H4 (cell line): ENCODE measurements at places on chromosomes 5 and 9. TPM values are rescaled to one million over a fixed set of nuclear protein-coding genes. Genes with fewer than 3 reads are reported as not detected.

DNA sequence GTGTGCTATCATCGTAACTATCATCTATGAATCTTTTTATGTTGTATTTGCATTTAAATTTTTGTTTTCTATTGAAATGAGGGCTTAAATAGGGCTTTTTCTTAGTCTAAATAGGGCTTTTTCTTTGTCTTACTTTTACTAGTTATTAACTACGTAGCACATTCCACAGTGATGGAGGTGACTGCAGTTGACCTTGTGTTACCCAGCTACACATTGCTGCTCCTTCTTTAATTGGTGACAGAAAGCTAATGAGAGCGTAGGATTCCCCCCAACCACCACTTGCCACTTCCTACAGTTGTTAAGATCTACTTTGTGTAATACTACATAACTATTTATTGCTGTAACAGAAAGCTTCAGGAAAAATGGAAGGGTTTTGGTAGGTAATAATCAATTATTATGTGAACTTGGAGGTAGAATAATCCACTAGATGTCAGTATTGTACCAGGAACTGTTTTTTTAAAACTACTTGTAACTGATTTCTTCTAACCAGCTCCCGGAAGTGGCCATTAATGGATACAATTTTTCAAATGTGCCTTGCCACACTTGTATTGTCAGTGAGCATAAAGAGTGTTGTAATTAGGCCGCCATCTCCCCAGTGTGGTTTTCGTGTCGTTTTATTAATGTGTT lies 18.0 kb downstream of the MTRR start:
- peak; percentile 42 for DNase-seq

Gene TRIM7
- 0.10 and 0.27 TPM in 2 replicates for total RNA-seq

DNA sequence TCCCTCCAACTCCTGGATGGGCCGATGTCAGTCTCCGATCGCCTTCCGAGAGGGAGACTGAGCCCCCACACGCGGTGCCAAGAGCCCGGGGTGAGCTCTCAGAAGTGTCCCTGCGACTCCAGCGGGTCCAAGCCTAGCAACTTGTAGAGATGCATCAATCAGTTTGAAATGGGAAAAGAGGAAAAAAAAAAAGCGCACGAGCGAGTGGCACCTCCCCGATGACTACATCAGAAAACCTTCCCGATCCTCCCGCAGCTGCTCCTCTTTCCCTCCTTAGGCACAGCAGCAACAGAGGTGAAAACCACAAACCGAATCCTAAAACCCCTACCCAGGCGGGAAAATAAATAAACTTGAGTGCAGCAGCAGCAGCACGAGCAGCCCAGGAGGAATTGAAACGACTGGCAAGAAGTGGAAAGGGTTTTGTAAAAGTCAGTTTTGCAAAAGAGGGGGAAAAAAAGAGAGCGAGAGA lies 1.0 kb upstream of the EFNA5 start:
- peak; percentile 88 for DNase-seq

- peak; percentile 44 for DNase-seq
Measured at GRCh38 chr5:14109041-14109747, 33.9 kb upstream of the TRIO start.

Gene ANKRD34B
- total RNA-seq: not detected in 2 replicates

- DNase-seq: no peak
Measured at GRCh38 chr9:113818391-113818790, 57.7 kb upstream of the ZNF618 start.

Gene NOXA1
- total RNA-seq: not detected in 2 replicates

DNA sequence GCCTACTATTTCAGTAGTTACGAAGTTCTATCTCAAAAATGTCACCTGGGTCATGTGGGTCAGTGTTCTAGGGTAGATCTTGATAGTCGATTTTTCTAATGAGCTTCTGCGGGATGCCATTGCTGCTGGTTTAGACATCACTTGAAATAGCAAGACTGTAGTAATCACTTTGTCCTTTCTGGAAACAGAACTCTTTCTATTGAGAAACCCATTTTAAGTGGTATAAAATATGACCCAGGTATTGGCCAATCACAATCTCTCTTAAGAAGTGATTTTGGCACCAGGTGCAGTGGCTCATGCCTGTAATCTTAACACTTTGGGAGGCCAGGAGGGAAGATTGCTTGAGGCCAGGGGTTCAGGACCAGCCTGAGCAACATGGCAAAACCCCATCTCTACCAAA lies 17.6 kb downstream of the ARRDC3 start:
- DNase-seq: no peak

- no peak for DNase-seq
Measured at GRCh38 chr5:92635001-92635461, 946.0 kb downstream of the NR2F1-AS1 start.

- DNase-seq: no peak
Measured at GRCh38 chr9:28821240-28821639, 1248.0 kb upstream of the C9orf72 start.

DNA sequence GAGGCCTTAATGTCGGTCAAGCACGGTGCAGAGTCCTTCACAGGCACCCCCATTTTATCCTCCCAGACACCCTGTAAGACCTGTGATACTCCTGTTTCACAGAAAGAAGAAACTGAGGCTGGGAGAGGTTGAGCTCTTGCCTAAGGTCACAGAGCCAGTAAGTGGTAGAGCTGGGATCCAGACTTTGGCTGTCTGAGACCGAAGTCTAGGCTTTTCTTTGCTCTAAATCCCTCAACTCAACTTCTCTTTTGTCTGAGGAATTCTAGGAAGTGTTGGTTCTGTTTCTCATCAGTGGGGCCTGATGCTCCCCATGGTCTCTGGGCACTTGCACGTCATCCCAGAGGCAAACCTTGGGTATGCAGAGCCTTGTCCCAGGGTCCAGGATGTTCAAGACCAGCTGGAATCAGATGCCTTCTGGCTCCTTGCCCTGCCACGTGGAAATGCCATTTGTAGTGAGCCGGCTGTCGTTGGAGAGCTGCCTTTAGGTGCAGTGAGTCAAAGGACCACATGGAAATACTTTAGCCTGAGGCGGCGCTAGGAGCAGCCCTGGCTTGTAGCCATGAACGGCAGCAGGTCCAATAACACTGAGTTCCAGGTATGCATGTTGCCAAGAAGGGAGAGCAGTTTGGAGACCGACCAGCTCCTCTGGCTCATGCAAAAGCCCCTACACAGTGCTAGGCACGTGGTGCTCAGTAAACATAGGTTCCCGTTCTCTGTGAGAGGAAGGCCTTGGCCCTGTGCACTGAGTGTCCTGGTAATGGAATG lies 9.2 kb downstream of the DCANP1 start:
- DNase-seq: peak; percentile 81

Gene LHX3
- not detected in 2 replicates for total RNA-seq

- no peak for DNase-seq
Measured at GRCh38 chr5:158805195-158805594, 294.5 kb downstream of the EBF1 start.
